ENCODE measurements at places on chromosomes 2 and 18.

- DNase-seq: no peak
Observed at GRCh38 chr2:206615417-206616089, 26.7 kb upstream of the FAM237A start.

GRCh38 chr2:241315879-241316631, at the start of gene SEPTIN2:
SEPTIN2 (plus strand) TSS chr2:241315925; CDS start chr2:241324233, 8,308 bp downstream.
- DNase-seq: peak; percentile 34

DNA sequence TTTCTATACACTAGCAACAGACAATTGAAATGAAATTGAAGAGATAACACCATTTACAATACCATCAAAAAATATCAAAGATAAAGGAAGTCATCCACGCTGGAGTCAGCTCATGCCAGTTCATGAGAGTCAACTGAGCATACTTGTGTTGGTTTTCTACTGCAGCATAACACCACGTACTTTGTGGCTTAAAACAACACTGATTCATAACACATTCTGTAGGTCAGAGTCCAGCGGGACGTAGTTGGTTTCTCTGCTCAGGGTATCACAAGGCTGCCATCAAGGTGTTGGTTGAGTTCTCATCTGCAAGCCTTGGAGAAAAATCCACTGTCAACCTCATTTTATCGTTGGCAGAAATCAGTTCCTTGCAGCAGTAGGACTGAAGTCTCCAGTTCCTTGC, 84.2 kb downstream of the TEX51 start:
- no peak for DNase-seq

DNA sequence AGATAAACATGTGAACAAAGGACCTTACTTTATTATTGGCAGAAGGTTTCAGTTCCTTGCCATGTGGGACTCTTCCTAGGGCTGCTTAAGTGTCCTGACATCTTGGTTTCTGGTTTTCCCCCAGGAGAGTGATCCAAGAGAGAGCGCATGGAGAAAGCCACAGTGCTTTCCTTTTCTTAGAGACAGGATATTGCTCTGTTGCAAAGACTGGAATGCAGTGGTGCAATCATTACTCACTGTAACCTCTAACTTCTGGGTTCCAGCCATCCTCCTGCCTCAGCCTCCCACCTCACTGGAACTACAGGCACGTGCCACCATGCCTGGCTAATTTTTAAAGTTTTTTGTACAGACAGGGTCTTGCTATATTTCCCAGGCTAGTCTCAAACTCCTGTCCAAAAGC, 38.1 kb upstream of the TCF7L1 start:
- DNase-seq: no peak

DNA sequence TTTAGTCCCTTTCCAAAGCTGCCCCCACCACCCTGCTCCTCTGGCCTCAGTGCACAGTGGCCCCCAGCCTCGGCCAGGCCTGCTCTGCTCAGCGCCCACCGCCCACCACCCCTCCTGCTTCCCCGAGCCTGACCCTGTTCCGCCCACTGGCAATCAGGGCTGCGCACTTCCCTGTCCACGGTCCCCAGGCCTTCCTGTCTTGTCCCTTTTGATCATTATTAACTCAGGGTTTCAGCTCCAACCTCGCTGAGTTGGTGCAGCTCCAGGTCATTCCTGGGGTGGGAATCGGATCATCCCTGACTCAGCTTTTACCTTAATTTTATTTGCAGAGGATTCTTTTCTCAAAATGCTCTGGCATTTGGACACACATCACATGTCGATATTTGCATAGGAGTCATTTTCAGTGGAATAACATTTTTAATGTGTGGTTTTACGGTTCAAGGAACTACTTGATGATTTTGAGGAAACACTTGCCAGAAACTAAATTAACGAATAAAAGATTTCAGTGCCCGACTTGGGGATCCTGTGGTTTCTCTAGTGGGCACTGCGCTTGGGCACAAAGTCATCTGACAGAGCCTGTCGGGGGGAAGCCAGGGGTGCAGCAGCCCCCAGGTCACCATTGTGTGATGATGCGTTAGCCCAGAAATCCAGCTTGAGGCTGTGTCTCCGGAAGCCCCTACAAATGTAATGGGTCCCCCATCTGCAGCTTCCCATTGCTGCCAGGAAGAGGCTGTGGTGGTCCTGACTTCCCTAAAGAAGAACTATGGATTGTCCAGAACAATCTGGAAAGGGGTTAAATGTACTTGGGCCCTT, 1.0 kb upstream of the ESPNL start:
- DNase-seq: no peak

DNA sequence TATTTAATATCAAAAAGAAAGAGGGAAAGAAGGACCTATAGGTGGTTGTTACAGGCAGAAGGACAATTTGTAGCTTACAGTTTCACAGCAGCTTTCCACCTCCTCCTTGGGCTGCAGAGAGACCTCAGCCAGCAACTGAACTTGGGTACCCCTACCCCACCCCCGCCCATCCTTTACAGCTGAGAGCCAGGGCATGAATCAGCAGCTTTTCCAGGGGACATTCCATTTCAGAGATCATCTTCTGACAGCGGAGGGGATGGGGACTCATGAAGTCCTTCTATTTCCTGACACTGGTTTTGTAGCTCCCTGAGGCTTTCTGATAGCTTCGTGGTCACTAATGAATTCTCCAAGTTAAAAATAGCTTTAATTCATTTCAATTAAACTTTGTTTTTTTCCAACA, 96.4 kb downstream of the ITGB1BP1 start:
- DNase-seq: no peak

Data from NCI-H1105 (cell line).